ENCODE measurements at places on chromosomes 2 and 18.

DNA sequence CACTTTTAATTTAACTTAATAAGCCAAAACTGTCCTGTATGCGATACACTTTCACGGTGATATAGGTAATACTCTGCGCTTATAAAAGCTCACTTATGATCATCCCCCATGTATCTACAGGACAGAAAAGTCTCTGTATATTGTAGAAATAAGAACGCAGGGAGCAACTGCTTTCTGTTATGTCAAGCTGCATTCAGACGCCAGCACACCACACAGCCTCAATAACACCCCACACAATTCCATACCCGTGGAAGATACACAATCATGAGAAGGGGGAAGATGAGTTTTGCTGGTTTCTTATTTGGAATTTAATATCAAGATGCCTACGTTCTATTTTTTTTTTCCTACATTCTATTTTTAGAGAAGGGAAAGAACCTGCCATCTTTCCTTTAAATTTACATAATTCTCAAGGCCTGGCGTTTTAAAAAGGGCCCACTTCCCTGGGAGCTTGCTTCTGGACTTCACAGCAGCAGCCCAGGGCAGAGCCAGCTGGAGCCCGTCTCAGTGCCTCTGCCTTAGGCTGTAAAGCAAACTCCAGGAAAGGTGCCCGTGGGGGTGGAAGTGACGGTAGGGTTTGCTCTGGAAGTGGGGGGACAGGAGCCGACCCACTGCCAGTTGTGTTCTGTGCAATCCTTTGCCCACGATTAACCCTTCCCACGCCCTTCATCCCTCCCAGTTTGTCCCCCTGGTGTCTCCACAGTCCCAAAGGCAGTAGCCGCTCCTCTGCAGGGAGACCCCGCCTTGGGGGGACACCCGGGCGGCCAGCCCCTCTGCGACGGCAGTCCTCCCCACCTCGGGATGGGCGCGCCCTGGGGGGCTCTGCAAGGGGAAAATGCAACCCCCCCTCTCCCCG lies 5.3 kb downstream of the PTGR3 start:
- no peak for DNase-seq

DNA sequence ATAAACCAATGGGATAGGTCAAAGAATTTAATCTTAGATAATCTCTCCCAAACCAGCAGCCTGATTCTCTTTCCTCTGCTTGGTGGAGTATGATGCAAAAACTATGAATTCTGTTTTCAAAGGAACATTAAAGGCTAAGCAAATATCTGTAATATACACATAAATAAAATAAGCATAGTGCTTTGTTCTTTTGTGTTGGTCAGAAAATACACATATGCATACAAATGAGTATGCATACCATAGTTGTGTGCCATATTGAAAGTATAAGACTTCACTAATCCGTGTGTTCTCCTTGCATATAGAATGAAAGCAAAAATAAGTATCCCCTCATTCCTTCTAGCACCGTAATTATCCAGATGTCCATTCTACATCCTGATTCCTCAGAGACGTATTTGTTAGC lies 1949.7 kb upstream of the CELF4 start:
- DNase-seq, result no peak

GRCh38 chr2:170122883-170123547 lies 54.9 kb upstream of the MYO3B start:
- no peak for DNase-seq

DNA sequence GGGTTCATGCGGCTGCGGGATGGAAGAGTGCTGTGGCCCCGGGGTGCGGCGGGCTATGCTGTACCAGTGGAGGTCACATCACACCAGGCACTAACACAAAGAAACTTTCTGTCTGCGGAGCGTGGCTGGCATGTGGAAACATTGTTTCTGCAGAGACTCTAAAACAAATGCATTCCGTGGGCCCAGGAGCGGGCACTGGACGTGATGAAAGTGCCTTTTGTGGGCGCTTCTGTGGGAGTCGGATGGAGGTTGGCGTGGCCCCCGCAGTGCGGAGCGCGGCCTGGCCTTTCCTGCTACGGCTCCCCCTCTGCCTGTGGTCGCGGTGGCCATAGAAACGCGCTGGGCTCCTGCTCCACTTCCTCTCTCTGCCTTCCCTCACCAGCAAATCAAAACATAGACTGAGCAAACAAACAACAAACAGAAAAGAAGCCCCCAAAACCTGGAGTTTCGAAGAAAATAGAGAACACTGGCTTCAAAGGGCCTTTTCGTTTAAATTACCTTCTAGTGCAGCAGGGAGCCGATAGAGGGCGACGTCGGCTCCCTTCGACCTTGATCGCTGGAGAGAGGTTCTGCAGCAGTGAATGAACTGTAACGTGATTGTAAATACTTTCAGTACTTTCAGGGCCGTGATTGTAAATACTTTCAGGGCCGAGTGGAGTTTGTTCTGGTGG lies 51.4 kb downstream of the KIF5C start:
- peak; percentile 5 for DNase-seq

GRCh38 chr2:101948625-101949155 lies 43.1 kb upstream of the IL1R2 start:
- no peak for DNase-seq

GRCh38 chr2:54084600-54084999 lies 30.8 kb upstream of the ACYP2 start:
- no peak for DNase-seq

DNA sequence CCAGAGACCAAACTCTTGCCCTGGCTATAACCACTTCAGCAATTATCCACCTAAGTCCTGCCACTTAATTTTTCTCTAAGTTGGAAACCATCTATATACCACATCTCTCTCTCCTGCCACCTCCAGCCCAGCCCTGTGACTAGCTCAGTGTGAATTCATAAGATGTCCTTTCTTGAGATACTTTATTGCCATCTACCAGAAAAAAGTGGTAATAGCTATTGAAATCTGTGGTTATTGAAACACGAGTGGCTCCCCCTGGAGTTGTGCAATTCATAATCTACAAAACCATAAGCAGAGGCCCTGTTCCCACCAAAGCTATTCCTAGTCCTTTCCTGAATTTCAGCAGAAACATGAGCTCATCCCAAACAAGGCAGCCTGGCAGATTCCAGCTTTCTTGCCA lies 324.0 kb downstream of the TXNL1 start:
- DNase-seq, result no peak

DNA sequence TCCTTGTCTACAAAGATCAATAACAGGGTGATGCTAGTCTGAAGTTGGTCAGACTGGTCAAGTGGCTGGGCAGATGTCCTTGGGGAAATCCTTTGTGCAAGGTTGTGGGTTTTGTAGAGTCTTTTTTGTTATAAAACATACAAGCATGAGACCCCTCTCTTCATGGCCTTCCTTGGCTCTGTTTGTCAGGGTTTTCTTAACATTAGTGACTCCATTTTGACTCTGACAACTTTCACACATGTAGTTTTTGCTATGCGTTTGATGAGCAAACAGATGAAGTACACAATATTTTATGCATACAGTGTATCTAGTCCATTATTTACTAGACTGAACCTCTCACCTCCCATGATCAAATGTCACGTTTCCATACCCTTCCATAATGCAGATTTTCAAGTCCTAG lies 151.2 kb upstream of the KLF7 start:
- no peak for DNase-seq

DNA sequence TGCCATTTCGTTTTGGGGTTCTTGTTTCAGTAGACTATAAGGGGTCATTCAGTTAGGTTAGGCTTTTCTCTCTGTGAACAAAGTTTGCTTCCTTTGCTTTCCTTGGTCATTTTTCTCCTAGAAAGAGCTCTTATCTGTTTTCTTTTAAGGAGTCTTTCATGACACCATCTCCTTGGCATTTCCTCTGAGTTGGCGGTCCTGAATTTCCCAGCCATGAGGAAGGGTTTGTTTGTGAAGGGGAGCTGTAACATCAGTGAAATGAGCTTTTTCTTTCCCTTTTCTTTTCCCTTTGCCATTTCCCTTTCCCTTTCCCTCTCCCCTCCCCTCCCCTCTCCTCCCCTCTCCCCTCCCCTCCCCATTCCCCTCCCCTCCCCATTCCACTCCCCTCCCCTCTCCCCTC lies 61.7 kb downstream of the MAP4K4 start:
- no peak for DNase-seq

GRCh38 chr18:62388855-62389760 lies 64.0 kb downstream of the TNFRSF11A start:
- DNase-seq, result no peak

- DNase-seq, result no peak
Observed at GRCh38 chr2:225400546-225401400, 1.3 kb downstream of the NYAP2 start.

DNA sequence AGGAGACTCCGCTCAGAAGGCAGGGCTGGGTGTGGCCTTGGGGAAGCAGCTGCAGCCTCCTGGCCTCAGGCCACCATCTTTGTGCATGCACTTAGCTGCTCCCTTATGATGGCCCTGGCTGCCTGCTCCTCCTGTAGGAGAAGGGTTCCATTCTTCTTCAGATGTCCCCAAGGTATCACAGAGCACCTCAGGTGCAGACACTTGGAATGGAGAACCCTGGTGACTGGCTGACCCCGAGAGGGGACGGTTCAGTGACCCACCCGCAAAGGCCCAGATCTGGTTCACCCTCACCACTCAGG lies 9.6 kb downstream of the GPAT2 start:
- DNase-seq, result no peak

- DNase-seq, result no peak
Observed at GRCh38 chr18:68739462-68739861, 24.6 kb upstream of the TMX3 start.

GRCh38 chr2:138712212-138712979 lies 67.8 kb downstream of the NXPH2 start:
- no peak for DNase-seq

DNA sequence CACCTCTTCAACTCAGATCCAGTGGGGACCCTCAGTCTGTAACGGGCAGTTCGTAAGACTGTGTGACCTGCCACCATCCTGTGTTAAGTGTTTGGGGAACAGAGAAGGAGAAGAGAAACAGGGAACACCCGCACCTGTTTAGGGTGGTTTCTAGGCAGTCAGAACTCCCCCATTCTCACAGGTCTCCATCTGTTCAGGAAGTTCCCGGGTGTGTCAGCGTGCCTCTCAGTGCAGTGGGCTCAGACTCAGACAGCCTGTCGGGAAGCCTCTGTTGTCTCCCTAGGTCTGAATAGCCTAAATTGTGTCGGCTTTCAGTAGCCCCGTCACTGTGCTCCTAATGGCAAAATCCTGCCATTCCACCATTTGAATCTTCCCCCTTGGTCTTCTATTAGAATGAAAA lies 256.6 kb downstream of the LOXHD1 start:
- DNase-seq, result no peak

GRCh38 chr18:59681521-59682004 lies 15.7 kb downstream of the CCBE1 start:
- no peak for DNase-seq

DNA sequence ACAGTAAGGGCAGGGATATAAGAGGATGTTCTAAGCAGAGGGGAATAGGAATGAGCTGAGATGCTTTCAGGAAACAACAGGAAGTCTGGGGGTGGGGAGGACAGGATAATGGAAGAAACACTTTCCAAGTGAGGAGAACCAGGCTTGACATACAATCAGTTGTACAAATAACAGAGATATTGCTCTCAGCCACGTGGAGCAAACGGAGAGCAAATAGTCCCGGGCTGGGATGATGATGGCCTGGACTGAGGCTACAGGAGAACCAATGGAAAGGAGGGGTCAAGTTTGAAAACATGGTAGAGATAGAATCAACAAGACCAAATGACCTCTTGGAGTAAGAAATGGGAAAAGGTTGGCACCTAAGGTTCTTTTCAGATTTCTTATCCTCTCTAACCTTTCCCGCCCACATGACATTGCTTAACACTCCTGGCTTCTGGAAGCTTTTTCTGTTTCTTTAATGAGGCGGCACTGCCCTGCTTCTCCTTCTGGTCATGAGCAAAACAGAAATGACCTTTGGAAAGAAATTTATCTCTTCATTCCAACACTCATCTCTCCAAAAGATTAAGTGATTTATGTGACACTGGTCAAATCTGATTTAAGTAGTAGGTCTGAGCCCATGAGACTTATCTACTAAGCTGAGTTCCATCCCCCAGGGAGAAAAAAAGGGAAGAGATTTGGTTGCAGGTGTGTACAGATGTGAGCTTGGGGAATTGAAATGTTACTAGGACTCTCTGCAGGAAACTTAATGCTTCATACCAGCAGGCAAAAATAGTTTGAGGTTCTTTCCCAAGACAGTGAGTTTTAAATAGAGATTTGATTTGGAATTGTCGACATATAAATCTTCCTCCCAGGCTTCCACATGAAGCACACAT lies 442.9 kb upstream of the HNRNPA3 start:
- no peak for DNase-seq

DNA sequence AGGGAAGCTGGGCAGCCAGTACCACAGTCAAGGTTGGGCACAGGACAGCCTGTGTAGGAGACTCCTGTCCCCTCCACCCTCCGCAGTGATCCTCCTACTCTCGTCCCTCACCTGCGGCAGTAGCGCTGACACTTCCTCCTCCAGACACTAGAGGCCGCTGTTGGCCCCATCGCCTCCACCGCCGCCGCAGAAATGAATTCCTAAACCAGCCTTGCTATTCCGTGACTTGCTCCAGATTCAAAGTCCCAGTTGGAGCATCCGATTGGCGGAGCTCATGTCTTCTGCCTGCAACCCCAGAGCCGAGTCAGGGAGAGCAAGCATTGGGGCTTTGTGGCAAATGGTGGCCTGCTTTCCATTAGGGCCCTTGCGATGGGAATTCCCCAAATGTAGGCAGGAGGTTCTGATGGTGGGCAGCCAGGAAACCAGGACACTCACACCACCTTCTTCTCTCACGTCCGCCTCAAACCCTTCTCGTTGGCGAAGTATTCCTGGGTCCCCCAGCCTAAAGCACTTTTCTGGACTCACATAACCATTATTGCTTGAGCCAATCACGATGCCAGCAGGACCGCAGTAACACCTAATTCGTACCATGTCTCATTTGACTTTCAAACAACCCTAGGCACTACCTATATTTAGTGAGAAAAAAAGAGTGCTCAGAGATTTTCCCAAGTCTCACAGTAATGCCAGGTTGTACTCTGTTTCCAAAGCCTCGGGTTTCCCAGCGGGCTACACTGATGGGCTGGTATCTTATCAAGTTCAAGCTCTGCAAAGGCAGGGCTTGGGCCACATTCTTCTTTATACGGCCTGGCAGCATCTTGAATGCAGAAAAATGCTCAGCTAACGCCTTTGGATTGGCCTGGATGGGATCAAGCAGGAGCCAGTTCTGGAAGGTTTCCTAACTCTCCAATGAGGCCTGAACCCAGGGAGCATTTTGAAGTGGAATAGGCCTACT lies 1.2 kb upstream of the DNAJB2 start:
- peak; percentile 51 for DNase-seq

All from stimulated activated CD8-positive, alpha-beta memory T cell treated with anti-CD3 and anti-CD28 coated beads, Interleukin-12 subunit alpha, Interleukin-12 subunit beta, amount 100 ng/mL, for 4 hours (primary cell).